H1 (cell line): ENCODE measurements at places on chromosomes 7 and 10.

DNA sequence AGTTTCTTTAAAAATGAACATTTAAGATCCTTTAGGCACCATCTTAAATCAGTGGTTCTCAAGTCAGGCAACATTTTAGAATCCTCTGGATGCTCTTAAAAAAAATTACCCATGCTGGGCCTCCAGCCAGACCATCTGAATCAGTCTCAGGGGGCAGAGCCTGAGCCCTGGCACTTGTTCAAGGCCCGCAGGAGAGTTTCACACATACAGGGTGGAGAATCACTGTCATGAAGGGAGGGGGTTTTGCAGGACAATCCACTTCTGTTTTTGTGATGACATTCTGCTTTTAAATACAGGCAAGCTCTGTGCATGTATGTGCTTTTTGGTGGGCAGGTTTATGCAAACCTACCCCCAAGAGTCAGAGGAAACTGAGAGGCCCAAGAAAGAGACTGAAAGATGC lies 268.6 kb downstream of the SEC23IP start:
- H3K27ac ChIP-seq, result no peak overlapping the region
- H3K4me1 ChIP-seq, result no peaks in the 10 kb centered on the region
- no peak for DNase-seq

GRCh38 chr7:12827920-12828319 lies 140.5 kb downstream of the ARL4A start:
- no peaks in the 10 kb centered on the region for H3K4me1 ChIP-seq
- H3K27ac ChIP-seq, result no peak overlapping the region
- no peak overlapping the region for H3K4me3 ChIP-seq
- H3K36me3 ChIP-seq, result no peaks in the 10 kb centered on the region
- H3K27me3 ChIP-seq, result no peaks in the 10 kb centered on the region

- no peaks in the 10 kb centered on the region for H3K27me3 ChIP-seq
- H3K27ac ChIP-seq, result no peak overlapping the region
- no peaks in the 10 kb centered on the region for H3K36me3 ChIP-seq
- no peak overlapping the region for H3K4me3 ChIP-seq
Measured at GRCh38 chr10:30231071-30231652, 117.9 kb downstream of the MTPAP start.

- H3K27me3 ChIP-seq, result no peaks in the 10 kb centered on the region
- H3K36me3 ChIP-seq, result no peaks in the 10 kb centered on the region
- H3K4me1 ChIP-seq, result no peaks in the 10 kb centered on the region
- no peak for DNase-seq
Measured at GRCh38 chr7:123823898-123824753, 20.8 kb upstream of the HYAL4 start.

DNA sequence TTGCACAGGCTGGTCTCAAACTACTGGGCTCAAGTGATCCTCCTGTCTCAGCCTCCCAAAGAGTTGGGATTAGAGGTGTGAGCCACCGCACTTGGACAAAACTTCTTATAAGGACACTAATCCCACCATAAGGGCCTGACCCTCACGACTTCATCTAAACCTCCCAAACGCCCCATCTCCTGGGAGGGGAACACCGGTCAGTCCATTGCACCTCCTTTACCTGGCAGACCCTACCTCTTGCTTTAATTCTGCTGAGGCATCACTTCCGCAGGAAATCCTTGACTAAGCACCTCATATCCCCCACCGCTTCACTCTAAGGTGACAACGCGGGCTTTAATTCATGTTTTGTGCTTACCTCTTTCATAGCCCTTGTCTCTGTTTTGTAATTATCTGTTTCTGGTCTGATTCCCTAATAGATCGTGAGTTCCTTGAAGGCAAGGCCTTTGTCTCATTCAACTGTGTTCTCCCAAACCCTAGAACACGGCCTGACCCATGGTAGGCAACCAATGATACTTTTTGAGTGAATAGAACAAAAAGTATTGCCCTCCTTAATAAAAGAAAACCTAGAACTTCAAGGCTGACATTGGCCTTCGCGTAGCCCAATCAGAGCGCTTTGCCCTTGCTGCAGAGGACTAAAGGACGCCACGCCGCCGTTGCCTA lies 481 bp upstream of the ZNF862 start:
- no peaks in the 10 kb centered on the region for H3K36me3 ChIP-seq
- no peak for DNase-seq
- no peak overlapping the region for H3K27ac ChIP-seq
- peaks cover 6% of the 10 kb centered on the region for H3K4me1 ChIP-seq
- no peak overlapping the region for H3K4me3 ChIP-seq
- no peaks in the 10 kb centered on the region; the same call in 1 of the 2 replicates for H3K27me3 ChIP-seq
